Left renal pelvis (tissue), 4 donors: ENCODE measurements at places on chromosomes 6 and 20. TPM values are rescaled to one million over a fixed set of nuclear protein-coding genes. Genes with fewer than 3 reads are reported as not detected.

The CDK5RAP1 gene
- 26.3 TPM for polyA plus RNA-seq

The PHACTR1 gene
- polyA plus RNA-seq, result 2.4 TPM

The CCN6 gene
- polyA plus RNA-seq, result 0.41 TPM

The TREML2 gene
- 0.14 TPM for polyA plus RNA-seq

The DOK5 gene
- polyA plus RNA-seq, result 9.4 TPM

The KHDRBS2 gene
- polyA plus RNA-seq, result 0.48 TPM

The SSTR4 gene
- 0.14 TPM for polyA plus RNA-seq

The MATN4 gene
- 0.40 TPM for polyA plus RNA-seq

The SCRT2 gene
- not detected for polyA plus RNA-seq

The SGK2 gene
- 27.9 TPM for polyA plus RNA-seq

The EFCAB8 gene
- 0.20 TPM for polyA plus RNA-seq

The HCRTR2 gene
- 0.26 TPM for polyA plus RNA-seq

The CST4 gene
- polyA plus RNA-seq, result not detected

The TMEM181 gene
- polyA plus RNA-seq, result 25.3 TPM

The HDGFL1 gene
- not detected for polyA plus RNA-seq

The POM121L2 gene
- polyA plus RNA-seq, result not detected

The ABCF1 gene
- 74.9 TPM for polyA plus RNA-seq

The HLA-DQA1 gene
- 3.4 TPM for polyA plus RNA-seq

The POPDC3 gene
- polyA plus RNA-seq, result 0.20 TPM

The GSTA2 gene
- polyA plus RNA-seq, result 0.29 TPM

The LY6G6D gene
- not detected for polyA plus RNA-seq

The LTA gene
- 0.23 TPM for polyA plus RNA-seq
